ENCODE measurements at places on chromosomes 7 and 10. TPM values are rescaled to one million over a fixed set of nuclear protein-coding genes. Genes with fewer than 3 reads are reported as not detected.

The NPFFR1 gene
- total RNA-seq, result not detected

The RNF32 gene
- total RNA-seq, result 0.54 TPM

The AKR1C2 gene
- 376 TPM for total RNA-seq

The PNLIPRP3 gene
- not detected for total RNA-seq

The SPDYE1 gene
- not detected for total RNA-seq

The SNX8 gene
- 12.1 TPM for total RNA-seq

The SPDYE18 gene
- total RNA-seq, result not detected

The MYH16 gene
- not detected for total RNA-seq

The OR2A7 gene
- total RNA-seq, result 0.98 TPM

The YWHAG gene
- total RNA-seq, result 115 TPM

The RFC2 gene
- total RNA-seq, result 39.0 TPM

The GOLGA7B gene
- total RNA-seq, result not detected

The DYNC1I1 gene
- total RNA-seq, result 0.54 TPM

The DGKB gene
- 0.36 TPM for total RNA-seq

The NEBL gene
- total RNA-seq, result 4.3 TPM

The SPDYE11 gene
- total RNA-seq, result 0.08 TPM

The KIAA1217 gene
- 12.5 TPM for total RNA-seq

The HACD1 gene
- total RNA-seq, result 18.4 TPM

The CALHM3 gene
- not detected for total RNA-seq

The NEUROD6 gene
- not detected for total RNA-seq

The XRCC2 gene
- 1.1 TPM for total RNA-seq

The FAM204A gene
- total RNA-seq, result 103 TPM

The ADAM12 gene
- total RNA-seq, result 82.7 TPM

The EBLN1 gene
- total RNA-seq, result not detected

The HOGA1 gene
- 0.08 TPM for total RNA-seq

The PRLHR gene
- total RNA-seq, result not detected

The ZNF487 gene
- 36.5 TPM for total RNA-seq

The PHYHIPL gene
- not detected for total RNA-seq

The CACNB2 gene
- 2.1 TPM for total RNA-seq

The CEP55 gene
- total RNA-seq, result 2.7 TPM

The AGMO gene
- not detected for total RNA-seq

The ZNF425 gene
- 4.3 TPM for total RNA-seq

The COL28A1 gene
- 0.09 TPM for total RNA-seq

The LIPJ gene
- 0.09 TPM for total RNA-seq

The TEX36 gene
- 2.1 TPM for total RNA-seq

The FEZF1 gene
- total RNA-seq, result not detected

The FKBP14 gene
- total RNA-seq, result 57.5 TPM

The TDRD1 gene
- 0.45 TPM for total RNA-seq

The CRHR2 gene
- total RNA-seq, result not detected

The C10orf95 gene
- total RNA-seq, result not detected

The IL6 gene
- 3.8 TPM for total RNA-seq

The EN2 gene
- not detected for total RNA-seq

Data from fibroblast of the aortic adventitia (primary cell).